Common myeloid progenitor, CD34-positive (primary cell): ENCODE measurements at places on chromosomes 4 and X.

DNA sequence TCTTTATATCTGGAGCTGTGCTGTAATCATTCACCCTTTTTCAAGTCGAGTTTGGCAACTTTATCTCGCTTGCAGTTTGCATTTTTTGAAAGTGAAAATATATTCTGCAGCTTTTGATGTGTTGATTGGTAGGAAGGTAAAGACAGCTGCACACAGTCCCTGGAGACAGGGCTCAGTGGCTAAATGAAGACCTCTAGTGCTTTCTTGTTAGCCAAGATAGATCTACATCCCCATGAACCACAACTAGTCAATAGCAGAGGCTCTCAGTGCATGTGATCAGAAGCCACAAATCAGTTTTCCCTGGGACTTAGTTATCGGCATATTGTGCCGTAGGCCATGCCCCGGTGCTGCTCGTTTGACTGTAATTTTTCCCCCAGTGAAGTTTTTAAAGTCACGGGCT is 587.7 kb upstream of the PITX2 start:
- DNase-seq, result no peak

- no peak for DNase-seq
Measured at GRCh38 chr4:41985151-41985550, 3.6 kb downstream of the DCAF4L1 start.

DNA sequence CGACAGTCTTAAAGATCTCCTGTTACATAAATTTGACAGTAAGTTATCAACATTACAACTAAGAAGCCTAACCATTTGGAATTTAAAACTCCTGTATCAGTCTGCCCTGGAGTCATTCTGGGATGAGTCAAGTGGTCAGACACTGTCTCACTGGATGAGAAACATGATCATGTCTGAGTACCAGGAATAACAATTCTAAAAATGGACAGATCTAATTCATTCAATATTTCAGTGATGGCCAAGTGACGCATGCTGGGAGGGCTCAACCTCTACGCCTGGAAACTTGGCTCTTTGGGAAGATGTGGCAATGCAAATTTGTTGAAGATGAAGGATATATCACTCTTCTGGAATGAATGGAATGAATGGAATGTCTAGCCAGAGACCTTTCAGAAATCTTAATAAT is 1427.2 kb downstream of the STIM2 start:
- no peak for DNase-seq

GRCh38 chrX:106606571-106606970 is 5.2 kb upstream of the RADX start:
- DNase-seq, result no peak

DNA sequence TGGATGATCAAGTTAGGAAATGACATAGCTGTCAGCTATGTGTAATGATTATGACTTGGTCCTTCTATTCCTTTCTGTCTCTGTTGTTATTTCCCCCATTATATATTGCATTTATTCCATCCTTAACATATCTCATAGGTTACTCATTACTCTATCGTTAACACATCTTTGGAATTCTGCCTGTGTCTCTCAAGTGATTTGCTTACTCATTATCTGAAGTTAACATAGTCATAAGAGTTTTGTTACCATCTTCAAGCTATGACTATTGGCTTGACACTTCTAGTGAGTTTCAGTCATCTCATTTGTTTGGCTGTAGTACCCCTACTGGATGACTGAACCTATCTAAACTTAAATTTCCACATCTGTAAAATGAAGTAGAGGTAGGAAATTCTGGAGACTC is 286.1 kb upstream of the PPP1R2C start:
- no peak for DNase-seq

GRCh38 chr4:36332782-36333131 is 51.3 kb downstream of the DTHD1 start:
- DNase-seq, result no peak

GRCh38 chr4:121786221-121786620 is 14.9 kb upstream of the EXOSC9 start:
- DNase-seq, result no peak

DNA sequence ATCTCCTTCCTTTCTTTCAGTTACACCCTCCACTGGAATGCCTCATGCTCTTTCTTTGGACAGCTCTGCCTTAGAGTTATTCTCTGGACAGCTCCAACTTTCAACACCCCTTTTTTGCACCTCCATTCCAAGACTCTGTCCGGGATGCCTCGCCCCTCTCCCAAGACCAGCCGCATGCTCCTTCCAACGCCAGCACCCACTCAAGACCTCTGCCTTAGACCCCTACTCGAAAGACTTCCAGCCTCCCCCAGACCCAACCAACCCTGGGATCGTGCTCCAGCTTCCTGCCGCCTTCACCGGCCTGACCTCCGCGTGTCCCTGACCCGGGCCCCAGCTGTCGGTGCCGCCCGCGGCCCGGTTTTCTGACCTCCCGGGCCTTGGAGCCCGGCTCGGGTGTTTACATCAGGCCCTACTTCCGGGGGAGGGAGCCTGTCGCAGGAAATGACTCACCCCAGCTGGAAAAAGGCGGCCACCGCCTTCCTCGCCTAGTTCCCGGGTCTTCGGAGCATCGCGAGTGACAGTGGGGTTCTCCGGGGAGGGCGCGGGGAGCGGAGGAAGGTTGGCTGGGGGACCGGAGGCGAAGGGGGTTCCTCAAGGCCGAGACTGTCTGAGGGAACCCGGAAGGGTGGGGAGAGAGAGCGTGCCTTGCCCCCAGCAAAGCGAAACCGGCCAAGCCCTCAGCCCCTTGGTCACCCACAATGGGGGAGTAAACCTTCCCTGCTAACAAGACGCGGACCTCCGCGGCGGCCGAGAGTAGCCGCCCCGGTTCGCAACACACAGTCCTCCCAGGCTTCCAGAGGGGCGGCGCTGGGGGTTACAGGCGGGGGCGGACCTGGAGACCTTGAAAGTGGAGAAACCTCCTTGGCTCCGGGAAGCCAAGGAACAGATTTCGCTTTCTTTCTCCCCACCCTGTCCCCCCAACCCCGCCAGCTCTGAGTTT is at the start of gene WDR45:
Gene WDR45, minus strand, starts transcription at position 399 of the 940 bp plus-strand sequence. CDS start 1,792 bp downstream, outside the sequence.
- DNase-seq, result peak; percentile 75

- no peak for DNase-seq
Measured at GRCh38 chrX:3175659-3176438, 134.6 kb downstream of the ARSF start.

DNA sequence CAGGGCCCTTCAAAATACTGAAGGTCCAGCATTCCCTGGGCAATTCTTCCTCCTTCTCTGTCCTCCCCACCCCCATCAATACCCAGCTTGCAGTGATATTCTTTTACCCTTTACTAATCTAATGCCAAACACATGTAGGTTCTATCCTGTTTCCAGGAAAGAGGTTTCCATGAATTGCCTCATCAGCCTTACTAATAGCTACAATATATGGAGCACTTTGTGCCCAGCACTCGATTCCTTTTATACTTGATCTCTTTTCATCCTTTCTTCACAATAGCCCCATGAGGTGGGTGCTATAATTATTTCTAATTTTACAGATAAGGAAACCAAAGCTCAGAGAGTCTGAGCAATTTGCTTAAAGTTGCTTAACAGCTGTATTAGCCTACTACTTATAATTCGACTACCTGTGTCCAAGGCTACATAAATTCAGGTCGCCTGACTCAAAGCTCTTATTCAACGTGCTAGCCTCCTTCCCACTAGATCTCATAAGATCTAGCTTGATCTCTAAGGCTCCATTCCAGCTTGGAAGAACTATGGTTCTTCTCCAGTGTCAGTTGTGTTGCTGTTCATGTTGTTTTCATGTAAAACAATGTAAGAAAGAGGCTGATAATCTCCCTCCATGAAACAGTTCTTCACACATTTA is 229.6 kb upstream of the PGRMC2 start:
- DNase-seq, result peak; percentile 1

GRCh38 chrX:115029869-115030570 is 12.6 kb upstream of the IL13RA2 start:
- DNase-seq, result peak; percentile 87

GRCh38 chr4:59598330-59598618 is 1601.9 kb upstream of the ADGRL3 start:
- no peak for DNase-seq
